GM23248 (cell line): ENCODE measurements at places on chromosomes 11 and 22.

- DNase-seq, result no peak
Observed at GRCh38 chr11:126725043-126725442, 275.5 kb downstream of the KIRREL3 start.

GRCh38 chr11:108494182-108494581 lies 4.0 kb downstream of the POGLUT3 start:
- no peak for DNase-seq

DNA sequence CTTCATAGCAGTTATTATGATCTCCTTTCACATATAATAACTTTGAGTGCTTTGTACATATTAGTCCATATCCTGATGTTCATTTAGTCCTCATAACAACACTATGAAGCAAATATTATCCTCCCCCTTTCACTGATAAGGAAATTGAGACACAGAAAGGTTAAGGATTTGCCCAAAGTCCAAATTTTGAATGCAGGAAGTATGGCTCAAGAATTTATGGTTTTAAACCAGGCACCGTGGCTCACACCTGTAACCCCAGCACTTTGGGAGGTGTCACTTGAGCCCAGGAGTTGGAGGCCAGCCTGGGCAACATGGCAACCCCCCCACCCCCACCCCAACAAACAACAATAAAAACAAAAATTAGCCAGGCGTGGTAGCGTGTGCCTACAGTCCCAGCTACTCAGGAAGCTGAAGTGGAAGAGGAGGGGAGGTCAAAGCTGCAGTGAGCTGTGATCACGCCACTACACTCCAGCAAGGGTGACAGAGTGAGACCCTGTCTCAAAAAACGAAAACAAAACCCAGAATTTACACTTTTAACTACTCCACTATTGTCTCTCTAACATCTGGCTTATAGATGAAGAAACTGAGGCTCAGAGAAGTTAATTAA lies 8.6 kb downstream of the CCDC34 start:
- no peak for DNase-seq

GRCh38 chr11:134750619-134751018 lies 338.6 kb upstream of the B3GAT1 start:
- DNase-seq, result no peak
